WERI-Rb-1 (cell line): ENCODE measurements at places on chromosomes 1 and 21.
A peak's percentile ranks its signal among the peaks of the same experiment; 100 is the strongest.

- no peak for DNase-seq
These were observed 16.4 kb upstream of the SLC44A3 start for GRCh38 chr1:94803517-94804441.

DNA sequence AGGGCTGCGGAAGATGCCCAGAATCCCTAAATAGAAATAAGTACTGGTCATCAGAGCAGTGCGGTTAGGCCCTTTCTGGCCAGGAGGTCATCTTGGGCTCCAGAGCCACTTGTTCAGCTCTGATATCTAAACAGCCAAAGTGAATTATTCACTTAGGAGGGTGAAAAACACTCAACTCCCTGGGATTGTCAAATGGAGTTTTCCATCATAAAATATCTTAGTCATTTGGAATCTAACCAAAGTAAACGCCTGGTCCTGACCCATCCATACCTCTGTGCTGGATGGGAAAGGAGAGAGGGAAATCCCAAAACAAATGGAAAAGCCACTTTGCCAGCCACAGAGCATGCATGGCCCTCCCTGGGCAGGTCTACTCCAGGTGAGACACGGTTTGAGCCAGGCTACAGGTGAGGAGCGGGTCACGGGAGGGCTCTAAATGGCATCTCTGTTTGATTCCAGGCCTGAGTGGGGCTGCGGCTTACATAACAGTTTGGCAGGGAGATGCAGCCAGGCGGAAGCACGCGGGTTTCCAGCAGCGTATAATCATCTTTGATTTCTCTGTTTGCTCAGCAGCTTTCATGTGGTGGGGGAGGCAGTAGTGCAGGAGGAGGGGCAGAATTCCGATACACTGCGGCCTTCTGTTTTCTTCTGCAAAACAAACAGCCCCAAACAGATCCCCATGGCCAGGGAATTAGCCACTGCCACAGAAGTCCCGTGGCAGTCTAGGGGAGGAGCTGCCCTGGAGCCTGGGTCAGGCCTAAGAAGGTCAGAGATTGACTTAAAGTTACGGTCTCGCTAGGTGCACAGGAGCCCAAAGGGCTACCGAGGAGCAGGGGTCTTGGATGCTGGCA, 59.1 kb upstream of the ZNF648 start:
- no peak for DNase-seq

DNA sequence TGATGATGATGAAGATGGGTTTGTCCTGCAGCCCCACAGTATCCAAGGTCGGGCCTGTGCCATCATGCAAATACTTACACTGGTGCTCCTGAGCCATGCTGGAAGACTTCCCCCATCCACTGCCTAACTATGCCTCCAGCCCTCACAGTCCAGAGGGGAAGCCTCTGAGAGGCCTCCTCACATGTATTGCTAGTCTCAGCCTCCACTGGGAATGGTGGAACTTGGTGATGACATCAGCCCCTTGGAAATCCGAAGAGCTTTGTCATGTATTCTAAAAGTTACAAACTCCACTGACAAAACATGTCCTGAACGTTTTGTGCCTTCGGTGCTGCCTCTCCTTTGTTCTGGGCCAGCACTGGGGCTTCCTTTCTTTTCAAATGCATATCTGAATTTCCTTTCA, 61.1 kb upstream of the DMRTB1 start:
- peak; percentile 1 for DNase-seq

GRCh38 chr21:43987509-43987908, 24.6 kb upstream of the TRAPPC10 start:
- DNase-seq, result no peak

- no peak for DNase-seq
These were observed 383.0 kb upstream of the VAMP3 start for GRCh38 chr1:7388141-7388487.

GRCh38 chr21:34835526-34835925, 166.7 kb downstream of the CLIC6 start:
- DNase-seq, result no peak

GRCh38 chr1:160884579-160884978, 401 bp downstream of the ITLN1 start:
- no peak for DNase-seq

DNA sequence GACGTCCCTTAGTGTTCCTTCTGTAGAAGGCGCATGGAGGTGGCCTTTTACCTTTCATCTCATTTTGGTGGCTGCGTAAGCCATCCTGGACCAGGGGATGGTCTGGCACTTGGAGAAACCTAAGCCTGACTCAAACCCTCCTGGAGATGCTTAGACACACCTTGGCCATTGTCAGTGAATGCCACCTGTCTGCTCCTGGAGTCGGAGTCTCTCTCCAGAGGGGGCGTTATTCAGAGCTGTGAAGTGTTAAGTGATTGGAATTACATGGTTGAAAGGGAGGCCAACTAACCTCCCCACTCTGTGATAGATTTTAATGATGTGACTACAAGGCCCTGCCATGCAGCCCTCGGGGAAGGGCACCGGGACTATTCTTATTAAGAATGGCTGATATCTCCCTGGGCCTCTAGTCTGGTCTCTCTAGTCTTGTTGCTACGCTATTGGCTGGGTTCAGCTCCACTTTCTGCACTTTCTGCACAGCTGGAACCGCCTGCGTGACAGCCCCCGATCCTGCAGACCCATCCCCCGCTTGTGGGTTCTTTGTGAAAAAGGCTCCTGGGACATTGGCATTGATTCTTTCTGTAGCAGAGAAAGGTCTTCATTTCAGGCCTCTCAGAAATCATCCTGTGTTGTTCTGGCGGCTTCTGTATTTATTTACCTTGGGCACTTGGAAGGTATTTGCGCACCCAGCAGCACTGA, 4.2 kb downstream of the RASSF5 start:
- no peak for DNase-seq

DNA sequence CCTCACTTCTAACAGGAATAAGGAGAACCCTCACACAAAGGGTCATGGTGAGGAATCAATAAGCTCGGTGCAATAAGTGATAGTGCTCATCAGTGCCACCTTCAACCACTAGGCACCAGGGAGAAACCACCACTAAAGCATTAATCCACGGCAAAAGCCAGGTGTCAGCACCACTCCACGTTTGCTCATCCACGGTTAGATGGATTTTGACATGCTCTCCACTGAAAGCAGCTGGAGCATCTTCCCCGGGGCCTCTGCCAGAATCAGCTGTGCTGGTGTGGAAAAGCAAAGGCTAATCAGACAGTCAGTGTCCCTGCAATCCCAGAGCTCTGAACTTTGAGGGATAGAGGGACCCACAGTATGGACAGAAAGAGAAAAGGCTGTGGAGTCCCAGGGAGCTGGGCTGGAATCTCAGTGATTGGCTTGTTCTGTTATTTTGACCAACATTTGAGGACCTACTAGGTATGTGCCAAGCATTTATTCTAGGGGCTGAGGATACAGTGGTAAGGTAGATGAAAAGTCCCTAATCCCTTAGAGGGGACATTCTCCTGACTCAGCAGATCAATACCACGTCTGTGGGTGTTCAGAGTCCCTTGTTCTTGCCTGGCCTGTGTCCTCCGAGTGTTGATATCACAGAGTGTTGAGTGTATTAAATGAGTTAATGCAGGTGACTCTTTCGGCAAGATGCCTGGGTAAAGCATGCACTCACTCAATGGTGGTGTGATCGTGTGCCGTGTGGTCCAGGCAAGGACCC, 41.3 kb downstream of the FHAD1 start:
- DNase-seq, result peak; percentile 15

DNA sequence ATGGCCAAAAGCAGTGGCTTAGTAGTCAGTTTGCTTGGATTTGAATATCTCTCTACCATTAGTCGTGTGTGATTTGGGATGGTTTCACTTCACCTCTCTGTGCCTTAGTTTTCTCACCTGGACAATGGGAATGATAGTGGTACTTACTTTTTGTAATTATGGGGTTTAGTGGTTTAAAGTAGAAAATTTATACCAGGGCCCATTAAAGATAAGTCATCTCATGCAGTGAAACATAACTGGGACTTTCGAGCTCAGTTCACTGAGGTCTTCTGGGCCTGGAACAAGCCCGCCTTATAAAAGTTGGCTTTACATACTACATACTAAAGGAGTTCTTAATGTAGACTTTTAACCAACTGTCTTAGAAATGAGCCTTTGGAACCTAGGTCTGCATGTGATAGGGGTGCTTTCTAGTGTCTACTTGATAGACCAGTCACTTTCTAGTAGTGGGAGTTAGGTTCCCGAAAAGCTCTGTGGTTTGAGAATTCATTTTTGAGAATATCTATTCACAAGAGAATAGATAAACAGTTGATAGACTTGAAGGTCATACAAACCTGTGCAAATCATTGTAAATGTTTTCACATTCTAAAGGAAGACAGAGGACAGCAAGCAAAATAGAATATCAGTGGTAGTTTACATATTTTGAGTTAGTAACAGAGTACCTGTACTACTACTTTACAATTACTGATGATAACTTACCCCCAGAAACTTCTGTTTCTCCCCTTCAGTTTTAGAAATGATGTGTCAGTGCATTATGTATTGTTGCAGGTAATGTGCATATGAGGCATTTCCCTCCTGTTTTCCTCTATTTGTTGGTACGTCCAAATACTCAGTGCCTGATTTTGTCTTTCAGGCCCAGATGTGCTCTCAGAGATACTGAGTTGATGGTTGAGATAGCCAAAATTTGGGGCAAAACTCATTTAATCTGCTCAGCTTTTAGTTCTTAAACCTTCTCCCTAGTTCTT, 48.0 kb downstream of the DYRK1A start:
- DNase-seq, result no peak

- no peak for DNase-seq
These were observed 509.4 kb downstream of the SMYD3 start for GRCh38 chr1:245997471-245998258.

- no peak for DNase-seq
These were observed 16.7 kb downstream of the TRABD2B start for GRCh38 chr1:47980501-47980900.

- no peak for DNase-seq
These were observed 17.9 kb upstream of the PWP2 start for GRCh38 chr21:44089001-44089911.

DNA sequence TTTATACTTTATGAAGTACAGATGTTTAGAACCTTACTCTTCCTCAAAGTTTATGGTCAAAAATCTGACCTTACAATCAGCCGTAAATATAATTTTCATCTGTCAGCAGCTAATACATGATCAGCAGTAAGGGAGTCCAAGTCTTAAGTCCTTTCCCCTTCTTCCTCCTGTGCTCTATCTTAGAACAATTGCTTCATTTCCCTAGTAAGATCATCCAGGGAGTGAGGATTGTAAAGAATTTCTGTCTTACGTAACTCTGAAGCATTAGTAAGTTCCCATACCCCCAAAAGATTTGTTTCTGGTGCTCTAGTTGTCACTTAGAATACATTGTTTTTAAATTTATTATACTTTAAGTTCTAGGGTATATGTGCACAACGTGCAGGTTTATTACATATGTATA, 2.1 kb downstream of the SETDB1 start:
- no peak for DNase-seq

- no peak for DNase-seq
These were observed 25.8 kb downstream of the PIGP start for GRCh38 chr21:37047079-37047478.

- no peak for DNase-seq
These were observed 2.7 kb downstream of the IL10RB start for GRCh38 chr21:33268737-33269441.

- DNase-seq, result no peak
These were observed 8.0 kb downstream of the CYYR1 start for GRCh38 chr21:26565111-26565510.
